ENCODE measurements at places on chromosomes 2 and 18.

- no peak for DNase-seq
Observed at GRCh38 chr2:189522435-189523151, 58.0 kb downstream of the SLC40A1 start.

GRCh38 chr18:62523631-62524439 is 1.0 kb downstream of the ZCCHC2 start:
- DNase-seq, result no peak

DNA sequence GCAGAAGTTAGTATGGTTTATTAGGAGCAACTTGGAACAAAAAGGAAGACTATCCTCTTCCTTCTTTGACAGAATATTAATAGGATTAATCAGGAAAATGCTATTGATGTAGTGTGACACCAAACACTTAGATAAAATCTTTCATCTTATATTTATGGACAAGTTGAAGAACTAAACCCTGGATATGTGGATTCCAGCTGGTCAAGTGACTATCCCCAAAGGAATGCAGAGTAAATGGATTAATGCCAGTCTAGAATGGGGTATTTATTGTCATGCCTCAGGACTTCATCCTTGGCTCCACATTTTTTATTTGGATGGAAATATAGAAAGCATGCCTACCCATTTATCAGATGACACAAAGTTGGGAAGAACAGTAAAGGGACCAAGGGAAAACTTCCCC is 124.0 kb upstream of the TTC39C start:
- DNase-seq, result peak; percentile 15

DNA sequence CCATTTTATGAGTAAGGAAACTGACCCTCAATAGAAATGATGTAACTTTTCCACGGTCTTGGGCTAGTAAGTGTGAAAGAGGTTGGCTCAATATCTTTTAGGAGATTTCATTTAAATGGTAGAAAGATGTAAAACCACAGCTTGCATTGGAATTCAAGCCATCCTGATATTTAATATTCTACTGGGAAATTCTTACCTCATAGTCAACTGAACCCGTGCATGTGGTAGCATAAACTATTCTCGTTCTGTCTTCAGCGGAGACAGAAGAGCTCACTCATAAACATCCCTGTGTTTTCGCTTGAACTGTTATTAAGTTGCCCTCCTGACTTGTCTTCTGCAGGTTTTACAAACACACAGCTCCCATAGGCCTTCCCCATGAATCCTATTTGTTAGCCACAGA is 8.5 kb upstream of the SPATS2L start:
- DNase-seq, result no peak

GRCh38 chr2:160114020-160114419 is 51.6 kb upstream of the PLA2R1 start:
- DNase-seq, result no peak

GRCh38 chr2:217828336-217828735 is 174.5 kb downstream of the TNS1 start:
- DNase-seq, result no peak

- no peak for DNase-seq
Observed at GRCh38 chr2:207871506-207871905, 101.8 kb upstream of the FZD5 start.

DNA sequence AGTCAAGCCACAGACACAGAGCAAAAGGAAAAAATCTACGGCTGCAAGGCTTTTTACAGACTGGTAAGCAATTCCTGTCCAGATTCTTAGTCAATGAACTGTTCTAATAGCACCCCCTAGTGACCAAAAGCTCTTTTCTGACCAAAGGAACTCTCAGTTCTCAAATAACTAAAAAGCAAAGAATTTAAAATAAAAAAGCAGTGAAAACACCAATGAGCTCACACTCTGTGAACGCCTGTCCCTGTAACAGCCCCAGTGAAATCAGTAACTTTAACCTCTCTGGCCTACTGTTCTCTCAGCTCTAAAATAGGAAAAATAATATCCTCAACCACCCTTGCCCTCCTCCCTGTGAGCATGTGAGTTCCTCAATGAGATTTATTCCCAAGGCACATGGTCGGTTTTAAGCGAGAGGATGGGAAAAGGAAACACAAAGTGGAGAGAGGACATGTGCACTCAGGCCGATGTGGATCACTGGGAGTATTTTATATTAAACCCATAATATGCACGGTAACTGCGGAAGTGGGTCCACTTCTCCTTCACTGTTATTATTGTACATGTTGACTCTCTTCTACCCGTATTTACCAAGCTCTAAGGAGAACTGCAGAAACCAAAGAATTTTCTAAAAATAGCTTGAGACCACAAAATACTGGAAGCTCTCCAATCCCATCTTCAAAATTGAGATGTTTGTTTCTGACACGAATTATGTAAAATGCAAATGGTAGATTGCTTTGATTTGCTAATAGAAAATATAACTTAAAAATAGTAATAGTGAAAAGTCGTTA is 128.5 kb downstream of the STK39 start:
- DNase-seq, result peak; percentile 34

Measured in fibroblast of skin of left biceps (primary cell).